ENCODE measurements at places on chromosomes 16 and 17.

DNA sequence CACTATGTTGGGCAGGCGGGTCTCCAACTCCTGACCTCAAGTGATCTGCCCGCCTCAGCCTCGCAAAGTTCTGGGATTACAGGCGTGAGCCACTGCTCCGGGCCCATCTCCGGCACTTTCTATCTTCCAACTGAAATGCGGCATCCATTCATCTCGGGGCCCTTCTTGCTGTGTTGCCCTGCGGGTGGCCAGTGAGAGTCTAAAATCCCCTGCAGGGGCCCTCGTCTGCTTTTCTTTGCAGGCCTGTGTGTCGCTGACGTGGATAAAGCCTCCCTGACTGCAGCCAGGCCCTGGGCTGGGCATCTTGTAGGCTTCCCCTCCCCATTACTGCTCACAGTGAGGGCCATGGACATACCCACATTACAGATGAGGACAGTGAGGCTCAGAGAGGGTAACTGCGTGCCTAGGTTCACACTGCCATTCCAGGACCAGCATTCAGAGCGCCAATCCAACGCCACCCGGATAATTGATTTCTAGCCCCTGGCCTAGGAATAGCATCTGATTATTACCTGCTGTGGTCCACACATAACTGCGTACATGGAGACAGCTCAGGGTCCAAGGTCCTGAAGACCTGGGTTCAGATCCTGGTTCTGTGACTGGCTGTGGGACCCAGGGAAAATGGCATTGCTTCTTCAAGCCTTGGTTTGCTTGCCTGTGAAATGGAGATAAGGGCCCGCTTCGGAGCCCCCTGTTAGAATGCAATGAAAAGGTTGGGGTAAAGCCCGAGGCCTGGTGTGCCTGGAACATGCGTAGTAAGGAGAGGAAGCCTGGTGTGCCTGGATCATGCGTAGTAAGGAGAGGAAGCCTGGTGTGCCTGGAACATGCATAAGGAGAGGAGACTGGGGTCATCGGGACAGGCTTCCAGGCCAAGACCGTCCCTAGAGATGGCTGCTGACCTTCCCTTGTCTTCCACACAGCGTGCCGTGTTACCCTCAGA is 25.0 kb downstream of the CRISPLD2 start:
- no peak for DNase-seq

DNA sequence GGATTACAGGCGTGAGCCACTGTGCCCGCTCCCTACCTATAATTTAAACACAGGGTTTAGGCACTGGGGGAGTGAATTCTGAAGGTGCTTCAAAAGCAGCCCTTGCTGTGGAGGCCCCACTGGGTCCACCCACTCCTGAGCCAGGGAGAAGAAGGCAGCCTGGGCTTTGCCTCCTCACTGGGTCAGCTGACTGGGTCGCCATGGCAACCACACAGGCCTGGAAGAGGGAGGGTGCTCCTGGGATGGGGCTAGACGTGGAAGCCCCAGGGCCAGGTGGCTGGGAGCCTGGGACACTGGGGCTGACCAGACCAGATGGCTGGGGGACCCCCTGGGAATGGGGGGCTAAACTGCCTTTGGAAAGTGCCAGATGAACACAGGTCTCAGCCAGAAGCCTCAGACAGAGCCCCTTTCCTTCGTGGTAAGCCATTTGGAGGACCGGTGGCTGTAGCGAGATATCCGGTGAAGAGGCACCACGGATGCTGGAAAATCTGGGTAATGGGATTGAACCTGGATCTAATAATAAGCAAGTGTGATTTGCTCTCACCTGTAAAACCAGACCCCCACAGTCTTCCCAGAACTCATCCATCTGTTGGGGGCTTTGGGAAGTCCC is 32.9 kb downstream of the TRARG1 start:
- DNase-seq: no peak

- DNase-seq: no peak
Measured at GRCh38 chr17:78258323-78259191, 27.1 kb downstream of the TMEM235 start.

DNA sequence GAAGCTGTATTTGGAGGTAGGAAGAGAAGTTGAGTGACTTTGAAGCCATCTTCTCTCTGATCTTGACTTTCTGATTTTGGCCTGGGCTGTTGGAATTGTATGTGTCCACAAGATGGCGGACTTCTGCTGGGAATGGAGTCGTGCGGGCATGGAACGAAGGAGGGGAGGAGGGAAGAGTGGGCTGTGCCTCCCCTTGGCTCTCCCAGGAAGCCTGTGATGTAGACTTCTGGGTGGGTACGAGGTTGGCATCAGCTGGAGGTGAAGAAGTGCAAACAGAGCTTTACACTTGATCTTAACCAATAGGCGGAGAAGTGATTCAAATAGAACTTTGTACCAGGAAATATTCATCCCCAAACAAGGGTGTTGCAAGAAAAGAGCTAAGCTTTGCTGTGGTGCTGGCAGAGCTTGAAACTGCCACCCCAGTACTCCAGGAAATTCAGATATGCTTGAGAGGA is 7.4 kb upstream of the TMEM220 start:
- peak; percentile 56 for DNase-seq

GRCh38 chr16:6725634-6726331 is 606.9 kb upstream of the RBFOX1 start:
- no peak for DNase-seq

- no peak for DNase-seq
Measured at GRCh38 chr16:21684199-21684598, 20.4 kb downstream of the OTOA start.

- no peak for DNase-seq
Measured at GRCh38 chr17:21031756-21032396, 10.9 kb downstream of the USP22 start.

DNA sequence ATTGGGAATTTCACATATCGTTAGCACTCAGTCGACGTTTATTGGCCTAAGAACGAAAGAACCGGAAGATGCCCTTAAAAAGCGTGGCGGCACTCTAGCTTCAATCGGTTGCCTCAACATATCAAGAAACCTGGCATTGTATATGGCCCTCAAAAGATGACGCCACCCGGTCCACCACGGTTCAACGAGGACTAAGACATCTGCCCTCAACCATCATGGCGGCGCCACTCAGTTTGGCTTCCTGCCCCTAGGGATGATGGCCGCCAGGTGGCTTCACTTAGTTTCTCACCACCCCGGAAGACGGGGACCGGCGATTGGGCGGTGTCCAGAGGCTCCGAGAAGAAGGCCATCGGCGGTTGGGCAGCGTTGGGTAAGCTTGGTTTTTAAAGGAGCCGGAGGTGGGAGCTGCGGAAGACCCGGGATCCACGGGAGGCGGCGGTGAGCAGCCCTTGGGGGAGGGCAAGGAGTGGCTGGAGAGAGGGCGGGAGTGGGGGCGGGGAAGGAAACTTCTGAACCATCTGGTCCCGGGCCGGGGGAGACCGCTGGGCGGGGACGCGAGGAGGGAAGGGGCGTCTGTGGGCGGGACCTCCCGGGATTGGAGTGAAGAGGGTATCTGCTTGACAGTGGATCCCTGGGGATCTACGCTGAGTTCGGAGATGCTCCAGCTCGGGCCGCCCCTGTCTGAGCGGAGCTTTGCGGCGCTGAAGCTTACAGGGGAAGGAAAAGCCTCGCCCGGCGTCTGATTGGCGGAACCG is at the start of gene PRR14:
TSS of gene PRR14 (plus strand) at position 592 of the 755 bp plus-strand sequence. CDS start 686 bp downstream, outside the sequence.
- peak; percentile 94 for DNase-seq

DNA sequence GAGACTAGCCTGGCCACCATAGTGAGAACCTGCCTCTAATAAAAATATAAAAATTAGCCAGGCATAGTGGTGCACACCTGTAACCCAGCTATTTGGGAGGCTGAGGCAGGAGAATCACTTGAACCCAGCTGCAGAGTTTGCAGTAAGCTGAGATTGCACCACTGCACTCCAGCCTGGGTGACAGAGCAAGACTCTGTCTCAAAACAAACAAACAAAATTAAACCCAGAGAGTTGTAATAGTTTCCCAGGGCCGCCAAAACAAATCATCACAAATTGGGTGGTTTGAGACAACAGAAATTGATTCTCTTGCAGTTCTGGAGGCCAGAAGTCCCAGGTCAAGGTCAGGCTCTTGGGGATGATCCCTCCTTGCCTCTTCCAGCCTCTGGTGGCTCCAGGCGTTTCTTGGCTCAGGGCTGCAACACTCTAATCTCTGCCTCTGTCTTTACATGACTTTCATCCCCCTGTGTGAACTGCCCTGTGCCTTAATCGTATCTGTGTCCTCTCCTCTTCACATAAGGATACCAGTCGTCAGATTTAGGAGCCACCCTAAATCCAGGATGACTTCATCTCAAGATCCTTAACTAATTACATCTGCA is 100.3 kb upstream of the NOL11 start:
- DNase-seq: no peak

GRCh38 chr17:41145261-41145660 is 4.4 kb downstream of the KRTAP4-5 start:
- DNase-seq: no peak

GRCh38 chr16:1884889-1885288 is 12.9 kb upstream of the MEIOB start:
- no peak for DNase-seq

- DNase-seq: no peak
Measured at GRCh38 chr17:42315402-42316156, 27.3 kb downstream of the STAT5A start.

DNA sequence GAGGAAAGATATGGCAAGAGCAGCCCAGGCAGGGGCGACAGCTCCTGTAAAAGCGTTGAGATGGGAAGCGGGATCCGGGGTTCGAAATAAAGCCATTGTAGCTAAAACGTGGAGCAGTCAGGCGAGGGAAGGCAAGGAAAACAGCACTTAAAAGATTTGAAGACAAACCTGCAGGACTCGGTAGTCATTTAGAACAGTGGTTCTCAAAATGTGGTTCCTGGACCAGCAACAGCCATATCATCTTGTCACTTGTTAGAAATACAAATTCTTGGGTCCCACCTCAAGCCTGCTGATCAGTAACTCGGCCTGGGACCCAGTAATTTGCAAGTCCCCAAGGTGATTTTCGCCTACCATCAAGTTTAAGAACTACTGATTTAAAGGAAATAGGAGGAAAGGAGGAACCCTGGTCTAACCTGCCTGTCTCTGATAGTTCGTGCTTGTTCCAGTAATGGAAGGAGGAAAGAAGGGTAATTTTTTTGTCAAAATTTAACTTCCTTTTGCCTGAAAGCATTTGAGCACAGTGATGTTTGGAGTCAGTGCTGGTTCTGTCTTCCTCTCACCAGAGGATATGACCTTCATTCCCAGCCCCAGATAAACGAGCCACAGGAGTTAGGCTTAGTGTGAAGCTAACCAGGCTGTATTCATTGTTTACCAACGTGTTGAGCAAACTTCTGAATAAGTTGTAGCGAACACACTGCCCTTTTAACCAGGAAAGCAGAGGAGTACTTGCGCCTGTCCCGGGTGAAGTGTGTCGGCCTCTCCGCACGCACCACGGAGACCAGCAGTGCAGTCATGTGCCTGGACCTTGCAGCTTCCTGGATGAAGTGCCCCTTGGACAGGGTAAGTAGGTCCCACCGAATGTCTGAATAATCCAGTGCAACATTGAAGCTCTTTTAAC is 1.1 kb downstream of the ORC6 start:
- no peak for DNase-seq

DNA sequence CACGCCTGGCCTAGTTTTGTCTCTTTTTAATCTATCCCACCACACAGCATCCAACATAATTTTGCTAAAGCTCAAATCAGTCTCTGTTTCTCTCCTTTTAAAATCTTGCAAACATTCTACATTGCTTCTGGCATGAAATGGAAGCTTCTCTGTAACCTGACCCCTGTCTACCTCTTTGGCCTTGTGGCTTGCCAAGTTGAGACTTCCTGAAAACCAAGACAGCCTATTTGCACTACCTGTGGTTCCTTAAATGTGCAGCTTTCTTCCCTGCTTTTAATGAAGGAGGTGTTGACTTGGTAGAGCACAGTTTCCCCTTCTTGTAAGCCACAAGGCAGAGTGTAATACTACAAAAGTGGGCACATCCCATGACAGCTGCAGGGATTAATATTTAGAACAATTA is 6.0 kb upstream of the CCL3 start:
- no peak for DNase-seq

DNA sequence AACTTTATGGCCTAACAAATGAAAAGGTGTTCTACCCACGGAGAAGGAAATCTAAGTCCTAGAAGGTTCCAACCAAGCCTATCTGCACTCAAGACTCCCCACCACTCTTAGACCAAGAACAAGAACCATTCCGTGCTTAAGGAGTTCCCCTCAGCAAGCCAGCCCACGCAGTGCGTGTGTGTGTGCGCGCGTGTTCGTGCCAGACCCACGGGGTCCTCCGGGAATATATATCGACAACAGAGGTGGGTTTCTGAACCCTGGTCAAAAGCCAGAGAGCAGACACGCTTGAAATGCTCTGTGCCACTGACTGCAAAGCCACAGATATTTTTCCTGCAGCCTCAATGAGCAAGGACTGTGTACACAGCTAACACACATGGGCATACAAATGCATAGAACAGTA is 70.7 kb downstream of the SLC39A11 start:
- DNase-seq: no peak

- peak; percentile 91 for DNase-seq
Measured at GRCh38 chr17:44970136-44970741, 2.1 kb upstream of the C1QL1 start.

DNA sequence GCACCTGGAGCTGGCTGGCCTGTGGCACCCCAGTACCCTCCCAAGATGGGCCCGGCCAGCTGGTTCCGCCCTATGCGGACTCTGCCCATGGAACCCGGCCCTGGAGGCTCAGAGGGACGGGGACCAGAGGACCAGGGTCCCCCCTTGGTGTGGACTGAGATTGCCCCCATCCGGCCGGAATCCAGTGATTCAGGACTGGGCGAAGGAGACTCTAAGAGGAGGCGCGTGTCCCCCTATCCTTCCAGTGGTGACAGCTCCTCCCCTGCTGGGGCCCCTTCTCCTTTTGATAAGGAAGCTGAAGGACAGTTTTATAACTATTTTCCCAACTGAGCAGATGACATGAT is 12.0 kb downstream of the TBX21 start:
- no peak for DNase-seq

- DNase-seq: peak; percentile 91
Measured at GRCh38 chr16:68490829-68491575, 42.7 kb upstream of the SMPD3 start.

DNA sequence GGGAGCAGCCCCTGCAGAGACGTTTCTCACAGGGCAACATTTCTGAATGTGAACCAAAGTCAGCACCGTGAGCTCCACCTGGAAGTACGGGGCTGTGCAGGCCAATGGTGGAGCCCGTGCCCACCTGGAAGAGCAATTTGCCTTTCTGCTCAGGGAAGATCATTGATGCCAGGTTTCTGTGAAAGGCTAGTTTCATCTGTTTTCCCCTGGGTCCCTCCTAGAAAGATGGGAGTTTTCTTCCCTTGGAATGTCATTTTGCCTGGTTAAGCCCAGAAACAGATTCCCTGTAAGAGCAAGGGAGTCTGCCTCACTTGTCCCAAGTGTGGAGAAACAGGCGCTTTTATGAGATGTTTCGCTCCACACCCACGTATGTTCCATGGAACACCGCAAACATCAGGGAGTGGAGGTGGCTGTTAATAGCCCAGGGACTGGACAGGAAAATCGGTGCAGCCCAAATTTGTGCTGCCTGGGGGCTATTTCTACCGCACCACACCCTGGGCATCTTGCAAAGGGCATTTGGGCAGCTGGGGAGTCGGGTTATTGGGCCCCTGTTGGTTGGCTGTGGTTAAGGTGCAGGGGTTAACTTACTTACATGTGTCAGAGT is 2.6 kb downstream of the SLC6A4 start:
- no peak for DNase-seq

Measured in H54 (cell line).